ENCODE measurements at places on chromosomes 12 and 14.

DNA sequence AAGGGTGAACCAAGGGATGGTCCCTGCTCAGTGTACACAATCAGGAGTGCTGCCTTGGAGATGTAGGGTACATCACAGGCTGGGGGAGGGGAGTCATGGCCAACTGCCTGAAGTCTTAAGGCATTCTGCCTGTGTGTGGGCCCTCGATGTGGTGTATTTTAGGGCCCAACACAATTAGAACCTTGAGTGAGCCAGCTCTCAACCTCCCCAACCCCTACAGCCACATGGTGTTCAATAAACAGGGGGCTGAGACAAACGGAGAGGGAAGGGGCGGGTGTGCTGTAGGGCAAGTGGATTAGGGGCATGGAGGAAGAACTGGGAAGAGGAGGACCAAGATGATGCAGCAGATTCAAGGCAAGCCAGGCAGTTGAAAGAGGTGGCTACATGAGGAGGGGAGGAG, 8.6 kb upstream of the CHD4 start:
- DNase-seq = no peak

DNA sequence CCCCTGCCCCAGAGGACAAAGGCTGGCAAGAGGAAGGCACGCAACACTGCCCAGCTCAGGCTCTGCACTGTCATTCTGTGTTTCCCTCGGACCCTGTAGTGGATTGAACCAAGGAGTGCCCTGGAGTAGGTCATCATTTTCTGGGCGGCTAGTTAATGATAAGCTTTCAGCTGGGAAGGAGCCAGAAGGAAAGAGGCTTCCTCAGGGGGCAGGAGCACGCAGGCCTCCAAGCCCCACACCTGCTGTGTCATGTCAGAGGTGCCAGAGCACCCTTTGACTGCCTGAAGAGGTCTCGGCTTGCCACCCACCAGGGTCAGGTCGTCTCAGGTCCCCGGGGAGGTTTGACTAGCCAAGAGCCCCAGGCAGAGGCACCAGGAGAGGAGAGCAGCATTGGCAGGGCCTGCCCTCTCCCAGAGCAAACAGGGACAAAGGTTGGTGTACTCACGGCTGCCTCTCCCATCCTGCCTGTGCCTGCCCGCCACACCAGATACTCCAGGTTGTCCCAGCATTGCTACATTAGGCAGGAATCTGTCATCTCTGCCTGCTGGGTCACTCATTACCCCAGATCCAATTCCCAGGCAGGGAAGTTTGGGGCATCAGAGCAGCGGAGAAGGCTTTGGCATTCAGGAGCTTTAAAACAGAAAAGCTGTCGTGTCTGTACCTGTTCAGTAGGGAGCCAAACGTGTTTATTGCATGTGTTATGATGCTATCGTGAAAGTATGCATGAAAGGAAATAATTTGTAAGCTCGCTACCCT, 33.5 kb upstream of the ATP2A2 start:
- no peak for DNase-seq

DNA sequence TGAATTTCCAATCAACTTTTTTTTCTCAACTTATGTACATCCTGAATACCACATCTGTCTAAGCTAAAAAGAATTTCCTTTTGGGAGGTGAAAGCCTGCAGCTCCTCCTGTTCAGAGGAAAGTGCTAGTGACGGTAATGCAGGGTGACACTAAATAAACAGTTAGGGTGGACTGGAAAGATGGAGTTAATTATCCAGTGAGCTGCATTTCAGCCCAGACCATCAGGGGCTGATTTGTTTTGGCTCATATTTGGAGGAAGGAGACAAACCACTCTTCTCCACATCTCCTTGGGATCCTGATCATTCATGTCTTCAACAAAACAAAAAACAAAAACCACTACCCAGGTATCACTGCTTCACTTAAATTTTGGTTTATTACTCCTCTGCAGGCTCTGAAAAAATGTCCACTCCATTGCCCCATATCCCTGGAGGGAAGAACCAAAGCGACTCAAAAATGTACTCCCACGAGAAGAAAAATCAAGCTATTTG, 5.1 kb upstream of the SIX1 start:
- no peak for DNase-seq

DNA sequence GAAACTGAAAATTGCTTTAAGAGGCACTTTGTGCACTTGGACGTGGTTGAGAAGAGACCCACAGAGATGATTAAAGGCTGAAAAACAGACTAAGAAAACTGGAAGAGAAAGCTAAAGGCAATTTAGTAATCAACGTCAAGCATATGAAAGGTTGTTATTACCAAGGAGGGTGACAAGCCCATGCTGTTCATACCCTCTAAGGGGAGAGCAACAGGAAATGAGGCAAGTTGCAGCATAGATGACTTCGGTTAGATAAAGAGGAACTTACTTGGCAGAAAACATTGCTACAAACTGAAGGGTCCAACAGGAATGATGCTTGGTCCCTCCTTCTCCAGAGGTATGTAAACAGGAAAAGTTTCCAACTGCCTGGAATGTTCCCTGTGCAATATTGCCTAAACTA, 107.8 kb downstream of the DUSP6 start:
- DNase-seq = no peak

DNA sequence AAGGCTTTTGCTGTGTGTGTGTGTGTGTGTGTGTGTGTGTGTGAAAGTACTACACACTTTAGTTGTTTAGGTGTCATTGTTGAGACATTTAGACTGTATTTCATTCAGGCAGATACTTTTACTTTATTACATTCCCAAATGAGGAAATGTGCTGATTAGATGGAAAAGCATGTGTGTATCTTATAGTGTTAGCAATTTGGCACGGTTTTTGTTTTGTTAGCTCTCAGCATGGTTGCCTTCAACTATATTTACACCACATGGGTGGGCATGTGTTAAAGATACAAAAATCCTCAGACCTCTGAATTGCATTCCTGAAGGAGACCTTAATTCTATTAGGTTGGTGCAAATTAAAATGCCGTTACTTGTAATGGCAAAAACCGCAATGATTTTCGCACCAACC, 879.5 kb downstream of the DIO2 start:
- DNase-seq = no peak

DNA sequence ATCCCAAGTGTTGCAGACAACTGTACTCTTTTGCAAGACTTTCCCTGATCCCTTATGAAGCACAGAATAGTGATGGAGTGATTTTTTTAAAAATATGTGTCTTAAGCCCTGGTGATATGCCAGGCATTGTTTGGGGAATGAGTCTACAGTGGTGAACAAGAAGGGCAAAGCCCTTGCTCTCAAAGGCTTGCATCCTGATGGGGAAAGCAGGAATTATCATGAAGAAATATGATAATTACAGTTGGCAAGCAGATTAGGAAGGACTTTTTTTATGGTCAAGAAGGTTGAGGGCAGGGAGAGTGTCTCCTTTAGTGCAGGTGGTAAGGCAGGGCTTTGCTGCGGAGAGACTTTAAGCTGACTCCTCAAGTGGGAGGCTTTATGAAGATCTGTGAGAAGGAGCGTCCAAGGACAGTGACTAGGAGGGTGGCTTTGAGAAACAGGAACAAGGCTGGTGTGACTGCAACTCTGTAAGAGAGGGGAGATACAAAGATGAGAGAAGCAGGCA, 100.2 kb downstream of the SYNE2 start:
- DNase-seq = no peak

DNA sequence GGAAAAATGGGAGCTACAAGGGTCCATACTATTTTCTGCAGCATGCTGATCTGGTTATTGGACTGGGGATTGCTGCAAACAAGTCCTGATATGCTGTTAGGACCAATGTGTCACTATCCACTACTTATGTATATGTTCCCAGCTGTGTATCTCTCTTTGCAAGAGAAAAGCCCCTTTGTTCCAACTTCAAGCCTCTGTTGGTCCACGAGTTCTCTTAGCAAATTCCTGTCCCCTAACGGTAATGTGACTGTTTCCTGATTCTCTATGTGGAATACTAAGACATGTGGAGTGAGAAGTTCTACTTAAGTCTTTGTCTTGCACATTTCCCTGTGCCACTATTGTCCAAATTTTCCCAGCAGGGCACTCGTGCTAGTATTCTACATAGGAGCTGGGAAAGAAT, 557.7 kb downstream of the FSCB start:
- DNase-seq = no peak

- DNase-seq = no peak
These were observed 148.3 kb downstream of the KCNA5 start for GRCh38 chr12:5191803-5192538.

DNA sequence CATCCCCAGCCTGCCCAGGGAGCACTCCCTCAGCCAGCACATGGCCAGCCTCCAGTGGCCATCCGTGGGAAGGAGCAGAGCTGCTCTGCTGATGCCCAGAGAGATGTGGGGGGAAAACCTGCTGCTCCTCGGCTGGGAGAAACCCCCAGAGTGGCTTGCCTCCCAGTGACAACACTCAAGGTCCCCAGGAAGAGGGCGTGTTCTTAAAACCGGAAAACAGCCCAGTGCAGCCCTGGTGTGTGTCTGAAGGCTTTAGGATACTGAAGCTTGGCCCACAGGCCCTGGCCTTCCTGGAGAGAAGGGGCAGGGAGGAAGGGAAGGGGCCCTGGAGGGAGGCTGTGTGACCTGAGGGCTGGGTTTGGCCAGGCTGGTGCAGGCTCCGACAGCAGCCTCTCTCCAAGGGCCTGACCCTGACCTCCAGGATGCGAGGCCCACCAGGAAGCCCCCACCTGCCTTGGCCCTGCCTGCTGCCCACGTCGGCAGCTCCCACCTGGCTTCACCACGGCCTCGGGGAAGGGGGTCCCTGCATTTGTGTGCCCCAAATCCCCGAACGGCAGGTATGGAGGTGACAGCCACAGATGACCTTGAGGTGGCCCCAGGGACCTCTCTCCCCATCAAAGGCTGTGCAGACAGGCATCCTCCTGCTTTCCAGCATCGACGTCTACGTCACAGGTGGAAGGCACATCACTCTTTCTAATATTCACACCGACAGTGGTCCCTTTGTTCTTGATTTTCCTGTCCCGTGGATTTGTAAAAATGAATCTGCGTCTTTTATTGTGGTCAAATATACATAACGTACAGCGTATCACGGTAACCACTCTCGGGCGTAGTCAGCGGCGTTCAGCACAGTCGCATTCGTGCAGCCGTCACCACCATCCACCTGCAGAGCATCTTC, 190.0 kb upstream of the C14orf180 start:
- no peak for DNase-seq

- DNase-seq = no peak
These were observed 43.0 kb upstream of the BTG1 start for GRCh38 chr12:92188517-92189188.

DNA sequence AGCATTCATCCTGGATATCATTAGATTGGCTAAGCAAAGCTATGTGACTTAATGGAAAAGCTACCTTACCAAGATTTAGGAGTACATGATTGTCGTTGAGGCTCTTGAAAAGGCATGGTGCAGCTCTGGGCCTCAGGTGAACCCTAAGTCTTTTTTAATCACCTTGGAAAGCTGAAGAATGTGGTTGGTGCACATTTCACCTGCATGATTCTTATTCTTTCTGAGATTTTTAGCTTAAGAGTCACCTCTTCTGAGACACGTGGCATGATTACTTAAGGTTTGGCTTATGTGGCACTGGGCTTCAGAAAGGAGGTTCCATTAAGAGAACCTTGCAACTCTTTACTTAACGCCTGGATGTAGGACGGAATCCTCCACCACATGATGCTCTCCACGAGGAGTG, 498.5 kb downstream of the TMEM117 start:
- no peak for DNase-seq

- no peak for DNase-seq
These were observed 1125.7 kb upstream of the FLRT2 start for GRCh38 chr14:84404246-84404645.

All from activated T-cell treated with anti-CD3 and anti-CD28 coated beads for 48 hours (primary cell).